EL (cell line): ENCODE measurements at places on chromosomes 3 and 15.

DNA sequence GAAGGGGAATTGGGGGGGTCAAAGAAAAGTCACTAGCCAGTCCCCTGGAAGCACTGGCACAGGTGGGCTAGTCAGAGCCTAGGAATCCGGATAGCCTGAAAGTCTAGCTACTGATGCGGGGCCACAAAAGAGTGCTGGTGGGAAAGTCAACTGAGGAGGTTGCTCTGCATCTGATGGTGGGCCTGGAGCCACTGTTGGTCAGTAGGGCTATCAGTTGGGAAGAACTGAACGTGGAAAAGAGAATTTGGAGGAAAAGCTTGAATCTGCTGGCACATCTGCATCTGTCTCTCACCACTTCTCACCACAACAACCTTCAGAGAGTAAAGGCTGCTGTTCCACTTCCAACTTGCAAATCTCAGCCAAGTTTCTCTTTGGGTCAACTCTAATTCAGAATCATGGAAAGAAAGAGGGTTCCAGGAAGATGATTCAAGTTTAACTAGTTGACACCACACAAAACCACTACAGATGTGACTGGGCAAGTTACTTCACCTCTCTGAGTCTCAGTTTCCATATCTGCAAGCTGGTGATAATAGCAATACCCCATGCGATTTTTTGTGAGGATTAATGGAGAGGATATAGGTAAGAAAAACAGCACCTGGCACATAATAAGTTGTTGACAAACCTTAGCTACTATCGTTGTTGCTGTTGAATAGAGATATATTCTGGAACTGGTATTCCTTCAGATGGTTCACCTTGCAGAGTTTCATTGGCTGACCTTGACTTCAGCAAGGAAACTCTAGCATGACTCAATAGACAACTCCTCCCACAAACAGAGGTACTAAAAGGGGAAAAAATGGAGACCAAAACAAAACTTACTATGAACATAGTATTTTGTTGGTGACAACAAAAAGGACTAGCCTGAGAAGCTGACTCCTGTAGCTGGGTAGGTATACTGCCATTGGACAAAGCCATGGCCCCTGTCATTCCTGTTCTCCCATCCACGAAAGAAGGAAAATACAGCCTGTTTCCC lies 280.2 kb upstream of the STT3B start:
- no peak for DNase-seq

- DNase-seq: no peak
These were observed 63.5 kb downstream of the BFSP2 start for GRCh38 chr3:133463347-133463860.

DNA sequence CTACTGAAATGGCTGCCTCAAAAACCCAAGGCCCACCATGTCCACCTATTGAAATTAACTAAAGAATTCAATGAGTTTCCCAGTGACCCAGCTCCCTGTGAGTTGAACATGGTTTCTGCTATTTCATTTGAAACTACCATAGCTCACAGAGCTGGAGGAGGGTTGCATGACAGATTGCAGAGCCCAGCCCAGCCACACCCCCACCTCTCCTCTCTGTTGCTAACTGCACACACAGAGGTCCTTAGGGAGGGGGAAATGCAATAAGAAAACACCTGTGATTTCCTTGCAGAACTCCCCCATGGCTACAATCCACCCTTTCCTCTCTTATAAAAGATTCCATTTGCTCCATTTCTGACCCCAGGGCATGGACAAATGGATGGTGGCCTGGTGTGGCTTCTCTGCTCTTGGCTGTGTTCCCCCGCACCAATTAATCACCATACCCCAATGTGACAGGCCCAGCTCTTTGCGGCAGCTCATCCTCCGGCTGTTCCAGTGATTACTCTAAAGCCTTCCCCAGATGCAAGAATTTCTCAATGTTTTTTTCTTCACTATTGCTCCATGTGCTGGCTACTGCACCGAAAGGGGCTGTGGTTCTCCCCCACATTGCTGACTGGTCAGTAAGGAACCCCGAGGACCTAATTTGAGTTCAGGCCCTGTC lies 208.4 kb upstream of the KBTBD8 start:
- DNase-seq: no peak

- DNase-seq: no peak
These were observed 48.0 kb upstream of the MRPL3 start for GRCh38 chr3:131550562-131551465.

GRCh38 chr3:134630506-134630905 lies 20.3 kb downstream of the KY start:
- peak; percentile 23 for DNase-seq
